Inflammatory macrophage treated with lipopolysaccharide for 1 hour (primary cell): ENCODE measurements at places on chromosomes 1 and 21.

GRCh38 chr1:11793819-11794218 lies 11.9 kb downstream of the MTHFR start:
- DNase-seq = no peak

GRCh38 chr1:32242341-32242851 lies 4.6 kb upstream of the FAM167B start:
- peak; percentile 46 for DNase-seq

DNA sequence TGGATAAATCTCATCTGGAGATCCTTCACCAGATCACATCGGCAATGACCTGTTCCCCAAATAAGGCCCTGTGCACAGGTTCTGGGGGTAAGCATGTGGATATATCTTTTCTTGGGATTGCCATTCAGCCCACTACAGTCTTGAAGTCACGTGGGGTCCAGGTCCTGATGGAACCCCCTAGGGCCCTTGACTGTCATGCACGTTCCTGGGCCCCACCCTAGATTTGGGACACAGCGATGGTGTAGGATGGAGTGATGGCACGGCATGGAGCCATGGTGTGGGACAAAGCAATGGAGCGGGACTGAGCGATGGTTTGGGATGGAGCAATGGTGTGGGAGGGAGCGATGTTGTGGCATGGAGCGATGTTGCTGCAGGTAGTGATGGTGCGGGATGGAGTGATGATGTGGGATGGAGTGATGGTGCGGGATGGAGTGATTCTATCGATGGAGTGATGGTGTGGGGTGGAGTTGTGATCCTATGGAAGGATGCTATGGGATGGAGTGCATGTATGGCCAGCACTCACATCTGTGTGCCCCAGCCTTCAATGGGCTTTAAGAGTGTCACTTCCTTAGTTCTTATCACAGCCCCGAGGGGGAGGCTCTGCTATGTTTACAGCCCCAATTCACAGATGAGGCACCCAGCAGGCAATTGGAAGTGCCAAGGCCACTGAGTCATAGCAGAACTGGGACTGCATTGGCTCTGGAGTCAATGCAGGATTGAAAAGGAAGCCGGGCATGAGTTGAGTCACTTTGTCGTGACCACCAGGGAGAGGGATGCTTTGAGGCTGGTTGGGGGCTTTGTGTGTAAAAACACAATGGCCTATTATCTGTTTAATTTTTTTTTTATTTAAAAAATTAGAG lies 97.0 kb upstream of the C1orf174 start:
- no peak for DNase-seq

DNA sequence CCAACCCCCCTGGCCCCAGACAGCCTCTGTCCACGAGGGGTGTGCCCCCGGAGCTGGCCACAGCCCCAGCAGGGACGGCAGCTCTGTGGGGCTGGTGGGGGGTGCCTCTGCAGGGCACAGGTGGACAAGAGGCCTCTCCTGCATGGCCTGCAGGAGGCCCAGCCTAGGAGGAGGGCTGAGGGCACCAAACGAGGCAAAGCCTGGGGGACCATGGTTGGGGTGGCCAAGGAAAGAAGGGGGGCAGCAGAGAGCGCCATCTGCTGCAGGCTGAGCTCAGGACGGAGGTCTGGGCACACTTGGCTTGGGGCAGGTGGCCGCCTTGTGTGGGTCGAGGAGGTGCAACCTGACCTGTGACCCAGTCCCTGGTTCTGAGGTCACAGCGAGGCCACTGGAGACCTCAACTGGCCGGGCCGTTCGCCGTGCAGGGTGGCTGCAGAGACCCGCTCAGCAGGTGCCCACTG lies 27.3 kb downstream of the RRP1 start:
- no peak for DNase-seq

- no peak for DNase-seq
These were observed 12.6 kb upstream of the CD34 start for GRCh38 chr1:207923561-207923960.

GRCh38 chr1:44609412-44609767 lies 64.9 kb downstream of the TMEM53 start:
- no peak for DNase-seq

- DNase-seq = no peak
These were observed 408.1 kb upstream of the ADGRL2 start for GRCh38 chr1:81392526-81393226.

DNA sequence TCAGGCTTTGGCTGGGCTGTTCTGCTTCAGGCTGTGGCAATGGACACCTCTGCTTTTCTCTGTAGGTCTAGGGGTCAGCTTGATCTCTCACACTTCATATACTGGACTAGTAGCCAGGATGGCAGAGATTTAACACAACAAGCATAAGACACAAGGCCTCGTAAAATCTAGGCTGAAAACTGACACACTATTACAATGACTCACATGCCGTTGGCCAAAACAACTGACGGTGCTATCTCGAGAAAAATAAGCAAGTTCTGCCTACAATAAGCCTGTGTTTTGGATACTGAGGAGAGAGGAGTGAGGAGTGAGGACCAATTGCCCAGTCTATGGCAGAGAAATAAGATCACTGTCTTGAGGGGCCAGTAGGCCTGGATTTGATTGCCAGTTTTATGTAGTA lies 840.7 kb upstream of the ADAMTS5 start:
- DNase-seq = no peak

- no peak for DNase-seq
These were observed 28.6 kb downstream of the TMEM53 start for GRCh38 chr1:44645476-44646244.

DNA sequence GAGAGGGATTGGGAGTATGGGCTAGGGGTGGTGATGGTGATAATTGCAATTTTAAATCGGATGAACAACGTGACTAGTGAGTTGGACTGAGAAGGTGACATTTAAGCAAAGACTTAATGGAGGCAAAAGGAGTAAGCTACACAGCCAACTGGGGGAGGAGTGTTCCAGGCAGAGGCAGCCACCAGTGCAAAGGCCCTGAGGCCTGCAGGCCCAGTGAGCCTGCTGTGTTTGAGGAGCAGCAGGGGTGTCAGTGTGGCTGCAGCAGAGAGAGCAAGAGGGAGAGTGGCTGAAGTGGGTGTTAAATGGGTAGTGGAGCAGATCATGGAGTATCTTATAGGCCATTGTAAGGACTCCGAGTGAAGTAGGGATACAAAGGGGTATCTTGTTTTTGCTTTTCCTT lies 18.8 kb downstream of the MYOG start:
- no peak for DNase-seq

DNA sequence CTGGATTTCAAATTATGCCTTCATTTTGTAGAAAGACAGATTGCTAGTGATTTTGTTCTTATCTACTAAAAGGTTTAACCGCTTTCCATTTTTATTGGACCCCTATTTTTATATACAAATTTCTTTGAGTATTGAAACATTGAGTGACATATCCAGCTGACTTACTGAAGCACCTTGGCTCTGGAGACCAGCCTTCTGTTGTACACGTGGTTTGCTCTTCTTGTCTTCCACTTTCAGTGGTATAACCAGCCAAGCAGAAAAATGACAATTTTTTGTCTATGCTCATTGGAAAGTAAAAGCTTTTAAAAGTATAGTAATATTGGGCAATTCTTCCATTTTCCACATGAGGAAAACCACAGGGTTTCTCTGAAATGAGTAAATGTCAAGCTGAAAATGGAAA lies 4.4 kb downstream of the F13B start:
- no peak for DNase-seq

- DNase-seq = no peak
These were observed 34.1 kb upstream of the COL11A1 start for GRCh38 chr1:103142461-103142860.

DNA sequence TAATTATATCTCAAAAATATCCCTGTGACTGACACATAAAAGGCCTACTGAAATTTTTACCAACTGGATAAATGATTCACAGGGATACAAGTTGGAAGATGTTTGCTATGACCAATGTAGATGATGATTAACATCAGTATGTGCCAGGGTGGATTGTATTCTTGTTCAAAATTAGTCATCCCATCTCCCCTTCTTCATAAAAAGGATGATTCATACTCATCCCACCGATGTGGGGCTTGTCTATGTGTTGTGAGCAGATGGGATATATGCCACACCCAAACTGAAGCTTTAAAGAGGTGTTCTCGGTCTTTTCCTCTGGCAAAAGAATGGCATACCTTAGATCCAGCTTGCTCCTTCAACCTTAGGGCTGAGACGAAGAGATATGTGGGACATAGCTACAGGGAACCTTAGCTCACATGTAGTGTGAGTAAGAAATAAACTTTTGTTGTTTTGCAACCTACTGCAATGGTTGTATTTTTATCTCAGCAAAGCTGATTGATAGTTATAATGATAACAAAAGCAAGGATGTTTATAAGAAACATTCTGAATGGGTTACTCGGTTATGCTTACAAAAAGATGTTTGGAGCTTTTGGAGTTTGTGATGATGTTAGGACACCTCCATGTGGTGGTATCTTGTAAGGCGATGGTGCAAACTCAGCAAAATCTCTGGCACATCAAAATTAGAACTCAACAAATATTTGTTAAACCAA lies 29.4 kb downstream of the SPATA17 start:
- DNase-seq = no peak

DNA sequence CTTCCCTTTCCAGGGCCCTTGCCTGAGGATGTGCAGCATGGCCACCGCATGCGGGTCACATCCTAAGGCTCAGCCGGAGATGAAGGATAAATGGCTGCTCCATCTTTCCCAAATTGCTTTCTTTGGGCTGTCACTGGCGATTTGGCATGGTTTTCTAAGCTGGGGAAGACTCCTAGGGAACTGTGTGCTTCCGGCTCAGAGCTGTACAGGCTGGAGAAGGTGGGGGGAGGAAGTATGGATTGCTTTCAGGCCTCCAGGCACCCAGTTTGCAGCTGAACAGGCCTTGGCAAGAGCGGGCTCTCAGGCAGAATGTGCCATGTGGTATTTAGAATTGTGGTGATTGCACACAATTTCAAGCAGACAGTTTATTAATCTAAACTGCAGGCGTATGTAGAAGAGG lies 48.9 kb downstream of the TMEM53 start:
- DNase-seq = no peak

DNA sequence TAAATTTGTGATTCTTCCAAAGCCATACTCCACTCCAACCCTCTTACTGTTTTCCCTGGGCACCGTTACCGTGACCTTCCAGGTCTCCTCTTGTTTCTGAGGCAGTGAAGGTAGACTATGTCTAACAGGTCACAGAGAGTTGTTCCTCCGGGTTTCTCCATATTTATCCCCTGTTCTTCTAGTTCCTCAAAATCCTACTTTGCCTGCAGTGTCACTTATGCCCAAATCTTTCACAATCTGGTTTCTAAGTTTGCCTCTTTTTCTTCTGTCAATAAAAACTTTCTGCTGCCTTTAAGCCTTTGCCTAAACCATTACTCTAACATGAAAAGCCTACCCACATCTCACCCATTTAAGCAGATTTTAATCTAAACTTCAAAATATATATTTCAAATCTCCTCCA lies 87.7 kb downstream of the C4BPA start:
- DNase-seq = peak; percentile 68

GRCh38 chr21:15367061-15367626 lies 302.3 kb upstream of the NRIP1 start:
- no peak for DNase-seq

GRCh38 chr1:8562222-8562621 lies 244.3 kb downstream of the SLC45A1 start:
- no peak for DNase-seq

GRCh38 chr1:65812065-65812464 lies 19.4 kb downstream of the PDE4B start:
- DNase-seq = peak; percentile 92

- DNase-seq = peak; percentile 82
These were observed 5.7 kb upstream of the ARID1A start for GRCh38 chr1:26690157-26690556.

DNA sequence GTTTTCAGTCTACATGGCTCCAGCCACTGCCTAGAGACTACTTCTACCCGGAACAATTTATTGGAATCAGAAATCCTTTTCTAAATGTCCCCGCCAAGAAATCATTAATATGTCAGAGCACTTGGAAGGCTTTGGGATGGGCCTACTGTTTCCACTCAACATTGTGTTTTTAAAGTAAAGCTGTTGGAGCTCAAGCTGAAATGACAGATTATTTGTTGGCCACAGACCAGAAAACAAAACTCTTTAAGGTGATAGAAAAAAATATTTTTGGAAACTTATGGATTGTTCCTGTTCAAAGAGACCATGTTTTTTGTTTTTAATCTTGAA lies 496 bp downstream of the VPS45 start:
- no peak for DNase-seq

- DNase-seq = no peak
These were observed 54.9 kb downstream of the ACBD3 start for GRCh38 chr1:226131639-226132038.

GRCh38 chr1:183161391-183161790 lies 24.7 kb upstream of the LAMC2 start:
- no peak for DNase-seq

- no peak for DNase-seq
These were observed 6.1 kb upstream of the NPHP4 start for GRCh38 chr1:5998051-5998905.
